ENCODE measurements at places on chromosomes 2 and 18. TPM values are rescaled to one million over a fixed set of nuclear protein-coding genes. Genes with fewer than 3 reads are reported as not detected.
A peak's percentile ranks its signal among the peaks of the same experiment; 100 is the strongest.

THADA gene
- total RNA-seq: 30.7 TPM

CHRNG gene
- not detected for total RNA-seq

CLEC4F gene
- not detected for total RNA-seq

DNA sequence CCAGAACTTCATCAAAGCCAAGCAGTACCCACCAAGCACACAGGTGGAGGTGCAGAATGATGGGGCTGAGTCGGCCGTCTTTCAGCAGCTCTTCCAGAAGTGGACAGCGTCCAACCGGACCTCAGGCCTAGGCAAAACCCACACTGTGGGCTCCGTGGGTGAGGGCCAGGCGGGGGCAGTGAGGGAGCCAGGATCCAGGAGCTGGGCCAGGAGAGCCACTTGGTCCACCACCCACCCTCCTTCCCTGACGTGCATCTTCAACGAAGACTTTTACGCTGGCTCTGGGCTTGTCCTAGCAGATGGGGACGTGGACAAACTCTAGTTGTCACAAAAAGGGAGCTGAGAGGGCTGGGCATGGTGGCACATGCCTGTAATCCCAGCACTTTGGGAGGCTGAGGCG lies 11.8 kb downstream of the VIL1 start:
- no peak for DNase-seq
- H3K36me3 ChIP-seq: no peaks in the 10 kb centered on the region
- H3K27ac ChIP-seq: no peak overlapping the region

GRCh38 chr2:239801404-239802184 lies 223.5 kb downstream of the NDUFA10 start:
- H3K4me1 ChIP-seq: no peaks in the 10 kb centered on the region
- H3K4me3 ChIP-seq: no peak overlapping the region
- H3K27ac ChIP-seq: no peak overlapping the region
- no peaks in the 10 kb centered on the region for H3K27me3 ChIP-seq

DNA sequence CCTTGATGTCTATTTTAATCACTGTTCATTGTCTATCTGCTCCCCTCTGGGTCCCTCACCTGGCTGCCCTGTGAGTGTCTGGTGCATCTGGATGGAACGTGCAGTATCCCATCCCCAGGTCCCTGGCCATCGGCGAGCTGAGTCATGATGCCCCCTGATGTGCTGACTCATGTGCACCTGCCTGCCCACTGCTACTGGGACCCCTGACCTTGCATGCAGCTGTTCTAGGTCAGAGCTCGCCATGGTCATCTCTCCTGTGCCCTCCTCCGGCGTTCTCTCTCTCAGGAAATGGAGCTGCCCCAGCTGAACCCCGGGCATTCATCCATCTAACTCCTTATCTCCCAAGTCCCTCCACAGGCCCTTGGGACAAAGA lies 516.2 kb upstream of the HS6ST1 start:
- H3K4me3 ChIP-seq: no peak overlapping the region
- no peaks in the 10 kb centered on the region for H3K27me3 ChIP-seq
- H3K27ac ChIP-seq: no peak overlapping the region
- H3K36me3 ChIP-seq: no peaks in the 10 kb centered on the region
- no peak for DNase-seq

DNA sequence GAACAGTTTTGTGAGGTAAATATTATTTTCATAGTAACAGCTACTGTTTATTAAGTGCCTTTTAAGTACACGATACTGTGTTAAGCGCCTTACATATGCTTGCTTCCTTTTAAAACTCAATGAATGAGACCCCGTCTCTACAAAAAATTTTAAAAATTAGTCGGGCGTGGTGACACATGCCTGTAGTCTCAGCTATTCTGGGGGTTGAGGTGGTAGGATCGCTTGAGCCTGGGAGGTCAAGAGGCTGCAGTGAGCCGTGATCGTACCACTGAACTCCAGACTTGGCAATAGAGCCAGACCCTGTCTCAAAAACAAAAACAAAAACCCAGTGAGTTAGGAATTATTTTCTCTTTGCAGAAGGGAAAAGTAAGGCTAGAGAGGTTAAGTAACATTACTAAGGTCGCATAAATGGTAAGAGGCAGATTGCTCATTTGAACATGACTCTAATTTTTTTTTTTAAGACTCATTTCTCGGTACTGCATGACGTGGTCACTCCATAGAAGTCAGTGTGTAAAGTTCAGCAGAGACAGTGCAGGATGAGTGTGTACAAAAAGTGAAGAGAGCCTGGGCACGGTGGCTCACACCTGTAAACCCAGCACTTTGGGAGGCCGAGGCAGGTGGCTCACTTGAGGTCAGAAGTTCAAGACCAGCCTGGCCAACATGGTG lies 1.1 kb downstream of the METAP1D start:
- no peak for DNase-seq
- peak overlapping the region; percentile 63 for H3K4me3 ChIP-seq
- no peaks in the 10 kb centered on the region for H3K36me3 ChIP-seq
- H3K4me1 ChIP-seq: no peaks in the 10 kb centered on the region

GRCh38 chr2:205964111-205964761 lies 121.7 kb downstream of the INO80D start:
- H3K36me3 ChIP-seq: no peaks in the 10 kb centered on the region
- H3K27me3 ChIP-seq: no peaks in the 10 kb centered on the region
- no peaks in the 10 kb centered on the region for H3K4me1 ChIP-seq
- H3K4me3 ChIP-seq: no peak overlapping the region
- no peak overlapping the region for H3K27ac ChIP-seq
- no peak for DNase-seq

- H3K4me1 ChIP-seq: peaks cover 45% of the 10 kb centered on the region
- no peak for DNase-seq
- no peak overlapping the region for H3K4me3 ChIP-seq
- no peaks in the 10 kb centered on the region for H3K27me3 ChIP-seq
- peak overlapping the region; percentile 33 for H3K27ac ChIP-seq
- H3K36me3 ChIP-seq: no peaks in the 10 kb centered on the region
Measured at GRCh38 chr2:190674966-190675650, 26.2 kb downstream of the NAB1 start.
